ENCODE measurements at places on chromosomes 2 and 18. TPM values are rescaled to one million over a fixed set of nuclear protein-coding genes. Genes with fewer than 3 reads are reported as not detected.

Gene DUSP2
- 2.3 TPM for total RNA-seq

Gene CFLAR
- 179 TPM for total RNA-seq

Gene ACVR1
- 20.3 TPM for total RNA-seq

Gene LRP2
- under 0.01 TPM for total RNA-seq

Gene AQP12A
- not detected for total RNA-seq

Gene IGFBP5
- total RNA-seq = 386 TPM

Gene CYS1
- 0.58 TPM for total RNA-seq

Gene FLACC1
- 0.38 TPM for total RNA-seq

Gene PLCD4
- 2.3 TPM for total RNA-seq

Gene CNDP1
- total RNA-seq = not detected

Gene RFX8
- 6.7 TPM for total RNA-seq

Gene CACNB4
- total RNA-seq = 2.3 TPM

Gene ADRA2B
- 2.0 TPM for total RNA-seq

Gene ST3GAL5
- total RNA-seq = 9.4 TPM

Gene GALR1
- total RNA-seq = not detected

Gene CAVIN2
- 41.2 TPM for total RNA-seq

Gene CD8B
- not detected for total RNA-seq

Gene FABP1
- not detected for total RNA-seq

Gene CFC1
- total RNA-seq = not detected

Gene BOK
- total RNA-seq = 20.1 TPM

Gene ST8SIA5
- not detected for total RNA-seq

Gene CCDC68
- 5.9 TPM for total RNA-seq

Data from regular cardiac myocyte (primary cell).